ENCODE measurements at places on chromosomes 6 and 20.

- no peak for DNase-seq
These were observed 574 bp downstream of the ARHGAP40 start for GRCh38 chr20:38602185-38602581.

GRCh38 chr20:62902926-62903615 lies 23.2 kb downstream of the DIDO1 start:
- DNase-seq, result no peak

DNA sequence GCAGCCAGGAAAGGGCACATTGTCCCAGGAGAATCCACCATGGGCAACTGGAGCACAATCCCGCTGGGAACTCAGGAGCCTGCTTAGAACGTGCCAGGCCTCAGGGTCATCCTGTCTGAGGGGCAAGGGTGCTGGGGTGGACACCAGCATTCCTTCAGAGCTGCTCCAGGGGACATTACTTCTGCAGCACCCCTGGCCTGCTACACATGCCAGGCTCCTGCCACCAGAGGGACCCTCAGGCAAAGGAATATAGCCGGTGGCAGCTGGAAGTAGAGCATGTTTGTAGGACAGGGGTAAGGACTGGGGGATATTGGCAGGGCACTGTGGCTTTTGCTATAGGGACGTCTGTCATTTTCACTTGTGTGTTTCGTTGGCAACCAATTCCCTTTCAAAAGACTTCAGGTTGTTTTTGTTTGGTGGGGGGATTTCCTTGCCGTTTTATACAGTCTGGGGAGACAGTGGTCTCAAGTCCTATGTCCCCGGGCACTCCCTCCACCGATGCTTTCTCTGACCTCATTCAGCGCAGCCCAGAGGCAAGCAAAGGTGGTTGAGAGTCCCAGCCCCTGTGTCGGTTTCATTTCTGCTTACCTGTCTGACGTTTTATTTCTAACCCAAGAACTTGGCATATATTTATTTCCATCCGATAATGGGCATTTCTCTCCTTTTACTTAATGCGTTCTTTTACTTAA lies 130.8 kb downstream of the JPH2 start:
- no peak for DNase-seq

GRCh38 chr6:106939208-106939607 lies 35.3 kb downstream of the CD24 start:
- DNase-seq, result no peak

DNA sequence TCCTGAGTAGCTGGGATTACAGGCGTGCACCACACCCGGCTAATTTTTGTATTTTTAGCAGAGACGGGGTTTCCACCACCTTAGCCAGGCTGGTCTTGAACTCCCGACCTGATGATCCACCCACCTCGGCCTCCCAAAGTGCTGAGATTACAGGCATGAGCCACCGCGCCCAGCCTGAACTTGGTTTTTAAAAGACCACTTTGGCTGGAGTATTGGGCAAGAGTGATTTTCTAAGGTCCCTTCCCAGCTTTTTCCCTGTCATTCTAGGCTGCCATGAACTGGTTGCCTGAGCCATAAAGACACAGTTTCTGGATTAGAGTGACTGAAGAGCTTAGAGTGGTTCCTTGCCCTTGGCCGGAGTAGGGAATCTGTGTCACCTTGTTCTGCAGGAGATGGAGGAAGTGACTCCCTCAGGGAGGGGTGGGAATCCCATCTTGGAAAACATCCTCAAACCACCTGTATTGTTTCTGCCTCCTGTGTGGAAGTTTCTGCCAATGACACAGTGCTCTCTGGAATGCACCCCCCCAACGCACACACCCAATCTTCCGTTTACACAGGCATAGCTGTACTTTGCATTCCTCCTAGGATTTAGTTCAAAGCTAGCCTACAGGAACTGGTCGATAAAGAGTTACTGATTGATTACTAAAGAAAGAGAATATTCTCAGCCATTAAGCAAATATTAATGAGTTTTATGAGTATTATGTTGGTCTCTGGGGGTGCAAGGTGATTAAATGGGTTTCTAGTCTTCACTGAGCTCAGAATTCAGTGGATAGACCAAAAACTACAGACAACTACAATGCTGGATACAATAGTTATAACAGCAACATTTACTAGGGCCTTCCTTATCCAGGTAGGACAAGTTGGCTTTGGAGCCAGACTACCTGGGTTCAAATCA lies 18.2 kb downstream of the BCL2L1 start:
- no peak for DNase-seq

DNA sequence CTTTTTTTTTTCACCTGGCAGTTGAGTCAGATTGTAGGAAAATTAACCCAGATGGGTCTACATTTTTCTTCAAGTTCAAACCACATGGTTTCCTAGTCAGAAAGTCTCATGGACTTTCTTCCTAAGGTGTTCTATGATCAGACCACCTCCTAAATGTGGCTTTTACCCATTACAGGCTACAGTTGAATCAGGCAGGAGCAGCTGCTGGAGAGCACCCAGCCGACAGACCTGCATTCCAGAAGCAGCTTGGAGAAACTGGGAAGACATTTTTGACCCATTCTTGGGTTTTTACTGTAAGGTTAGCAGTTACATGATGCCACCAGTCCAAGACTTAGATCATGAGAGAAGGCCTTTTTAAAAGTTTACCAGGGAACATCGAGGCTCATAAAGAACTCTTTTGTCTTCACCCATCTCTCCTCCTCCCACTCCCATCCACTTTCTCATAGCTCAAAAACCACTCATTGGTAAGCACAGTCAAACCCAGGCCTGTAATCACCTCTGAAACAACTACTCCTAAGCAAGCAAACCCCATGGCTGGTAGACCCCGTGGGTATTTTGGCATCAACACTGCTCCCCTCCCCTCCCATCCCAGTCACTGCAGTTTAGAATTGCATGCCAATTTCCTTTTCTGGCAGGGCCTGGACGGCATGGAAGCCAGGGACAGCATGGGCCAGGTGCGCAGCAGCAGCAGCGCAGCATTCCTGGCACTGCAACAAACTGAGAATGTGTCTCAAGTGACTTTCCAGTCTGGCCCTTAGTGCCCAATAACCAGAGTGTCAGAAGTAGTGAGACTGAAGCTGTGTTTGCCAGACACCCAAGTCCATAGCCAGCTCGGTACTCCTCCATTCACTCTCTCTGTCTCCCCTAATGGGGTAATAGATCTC lies 113.7 kb downstream of the CLIC5 start:
- no peak for DNase-seq

DNA sequence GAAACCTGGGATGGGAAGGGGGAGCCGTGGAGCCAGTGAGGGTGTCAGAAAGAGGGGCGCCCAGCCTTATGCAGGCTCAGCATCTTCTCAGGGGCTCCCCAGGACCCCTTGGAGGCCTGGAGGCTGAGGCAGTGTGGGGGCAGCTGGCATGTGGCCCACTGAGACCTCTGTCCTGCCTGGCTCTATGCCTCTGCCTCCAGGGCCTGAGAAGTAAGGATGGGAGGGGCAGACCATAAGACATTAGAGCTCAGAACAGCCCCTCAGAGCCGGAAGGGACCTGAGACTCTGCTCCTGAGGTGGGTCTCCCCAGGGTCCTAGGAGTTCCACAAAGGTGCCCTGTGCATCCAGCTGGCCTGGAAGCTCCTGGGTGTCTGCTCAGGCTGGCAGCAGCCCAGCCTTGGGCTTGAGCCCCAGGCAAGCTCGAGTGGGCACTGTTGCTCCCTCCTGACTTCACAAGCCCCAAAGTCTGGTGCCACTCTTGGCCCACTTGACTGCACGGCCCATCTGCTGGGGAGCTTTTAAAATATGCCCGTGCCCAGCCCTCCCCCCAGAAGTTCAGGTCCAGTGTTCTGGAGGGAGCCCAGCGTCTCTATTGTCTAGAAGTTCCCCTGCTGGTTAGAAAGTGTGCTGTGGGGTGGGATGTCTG lies 126.8 kb downstream of the GRM4 start:
- no peak for DNase-seq

DNA sequence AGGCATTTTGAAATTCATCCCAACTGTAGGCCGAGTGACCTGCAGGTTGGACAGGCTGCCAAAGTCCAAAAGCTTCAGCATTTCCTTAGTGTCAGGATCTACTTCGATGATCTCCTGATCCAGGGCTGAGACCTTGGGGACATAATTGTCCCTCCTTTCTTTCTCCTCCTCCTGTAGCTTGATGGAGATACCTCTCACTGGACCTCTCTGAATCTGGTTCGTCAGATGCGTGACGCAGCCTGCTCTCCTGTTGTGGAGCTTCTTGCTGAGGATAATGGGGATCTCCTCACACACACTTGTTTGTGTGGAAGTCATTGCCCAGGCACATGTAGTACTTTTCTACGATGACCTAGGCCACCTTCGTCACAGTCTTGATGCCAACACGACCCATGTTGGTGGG lies 1.5 kb upstream of the MAS1L start:
- DNase-seq, result no peak

- DNase-seq, result no peak
These were observed 270.9 kb upstream of the JARID2 start for GRCh38 chr6:14974792-14975470.

Measured in NCI-H187 (cell line).